Osteocyte (in vitro differentiated cells): ENCODE measurements at places on chromosomes 6 and 20. TPM values are rescaled to one million over a fixed set of nuclear protein-coding genes. Genes with fewer than 3 reads are reported as not detected.
A peak's percentile ranks its signal among the peaks of the same experiment; 100 is the strongest.

DNA sequence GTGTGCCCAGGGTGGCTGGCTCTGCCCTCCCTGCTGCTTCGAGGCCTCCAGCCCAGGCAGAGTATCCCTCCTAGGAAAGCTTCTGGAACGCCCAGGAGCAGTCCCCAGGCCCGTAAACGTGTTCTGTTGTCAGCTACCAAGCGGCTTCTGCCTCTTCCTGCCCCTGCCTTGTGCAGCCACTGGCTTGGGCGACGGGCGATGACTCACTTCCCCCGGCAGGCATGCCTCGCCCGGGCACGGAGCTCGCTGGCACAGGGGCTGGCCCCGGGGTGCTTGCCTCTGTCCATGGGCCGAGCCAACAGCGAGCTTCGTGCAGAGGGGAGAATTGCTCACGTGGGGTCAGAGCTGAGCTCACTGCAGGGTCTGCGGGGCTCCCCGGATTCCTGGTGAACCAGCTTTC lies 86.7 kb upstream of the THBS2 start:
- DNase-seq: no peak

- DNase-seq: no peak
These were observed 123.8 kb upstream of the JARID2 start for GRCh38 chr6:15121977-15122550.

DNA sequence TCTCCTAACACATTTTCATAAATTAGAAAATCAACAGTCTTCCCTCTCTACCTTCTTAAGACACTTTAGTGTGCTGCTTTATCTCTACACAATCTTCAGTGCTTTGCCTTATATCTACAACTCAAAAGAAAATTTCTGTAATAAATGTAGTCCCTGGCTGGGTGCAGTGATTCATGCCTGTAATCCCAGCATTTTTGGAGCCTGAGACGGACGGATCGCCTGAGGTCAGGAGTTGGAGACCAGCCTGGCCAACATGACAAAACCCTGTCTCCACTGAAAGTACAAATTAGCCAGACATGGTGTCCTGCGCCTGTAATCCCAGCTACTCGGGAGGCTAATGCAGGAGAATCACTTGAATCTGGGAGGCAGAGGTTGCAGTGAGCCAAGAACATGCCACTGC lies 9.7 kb upstream of the EDN1 start:
- DNase-seq: no peak

- no peak for DNase-seq
These were observed 1.6 kb upstream of the ZSCAN12 start for GRCh38 chr6:28401172-28401571.

DNA sequence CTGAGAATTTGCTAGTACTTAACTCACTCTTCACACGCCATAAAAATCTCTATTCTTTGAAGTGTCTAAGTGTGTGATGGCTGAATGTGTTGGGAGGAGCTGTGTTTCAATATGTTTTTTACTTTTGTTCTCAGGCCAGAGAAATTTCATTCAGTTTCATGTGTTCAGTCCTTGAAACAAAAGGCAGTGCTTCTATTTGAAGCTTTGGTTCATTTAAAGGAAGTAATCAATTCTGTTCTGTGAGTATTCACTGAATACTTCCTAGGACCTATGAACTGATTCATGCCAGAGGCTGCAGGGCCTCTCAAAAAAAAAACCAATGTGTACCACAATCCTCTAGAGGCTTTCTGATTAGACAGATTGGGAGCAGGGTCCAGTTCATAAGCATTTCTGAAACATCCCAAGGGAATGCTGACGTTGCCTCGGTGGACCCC lies 12.4 kb upstream of the F13A1 start:
- no peak for DNase-seq

DNA sequence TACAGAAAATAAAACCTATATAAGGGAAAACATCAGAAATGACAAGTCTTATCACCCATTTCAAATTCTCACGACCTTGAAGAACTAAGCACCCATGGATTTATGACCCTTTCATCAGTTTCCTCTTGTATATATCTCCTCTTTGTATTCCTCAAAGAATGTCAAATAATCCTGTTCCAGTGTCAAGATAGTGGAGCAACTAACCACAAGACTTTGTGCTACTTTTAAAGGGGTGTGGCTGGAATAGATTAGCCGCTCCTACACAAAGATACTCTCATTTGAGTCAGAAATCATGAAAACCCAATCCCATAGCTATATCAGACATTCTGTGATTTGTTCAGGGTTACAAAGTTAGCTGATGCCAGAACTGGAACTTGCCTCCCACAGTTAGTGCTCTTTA lies 6.6 kb downstream of the REPS1 start:
- DNase-seq: no peak

GRCh38 chr20:62815066-62815991 lies 1.5 kb upstream of the COL9A3 start:
- no peak for DNase-seq

DNA sequence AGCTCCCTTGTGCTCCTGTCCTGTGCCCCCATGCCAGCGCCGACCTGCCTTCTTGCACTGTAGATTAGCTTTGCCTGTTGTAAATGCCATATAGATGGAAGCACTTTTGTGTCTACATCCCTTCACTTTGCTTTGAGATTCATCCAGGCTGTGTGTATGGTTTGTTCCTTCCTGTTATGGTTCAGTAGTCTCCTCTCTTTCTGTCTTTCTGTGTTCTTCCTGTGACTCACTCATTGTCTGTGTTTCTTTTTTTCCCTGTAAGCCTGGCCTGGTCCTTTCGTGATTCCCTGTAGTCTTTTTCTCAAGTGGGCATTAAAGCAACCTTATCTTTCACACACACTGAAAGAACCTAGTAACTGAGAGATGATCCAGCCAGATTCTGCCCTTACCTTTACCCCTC lies 66.6 kb downstream of the JARID2 start:
- no peak for DNase-seq

DNA sequence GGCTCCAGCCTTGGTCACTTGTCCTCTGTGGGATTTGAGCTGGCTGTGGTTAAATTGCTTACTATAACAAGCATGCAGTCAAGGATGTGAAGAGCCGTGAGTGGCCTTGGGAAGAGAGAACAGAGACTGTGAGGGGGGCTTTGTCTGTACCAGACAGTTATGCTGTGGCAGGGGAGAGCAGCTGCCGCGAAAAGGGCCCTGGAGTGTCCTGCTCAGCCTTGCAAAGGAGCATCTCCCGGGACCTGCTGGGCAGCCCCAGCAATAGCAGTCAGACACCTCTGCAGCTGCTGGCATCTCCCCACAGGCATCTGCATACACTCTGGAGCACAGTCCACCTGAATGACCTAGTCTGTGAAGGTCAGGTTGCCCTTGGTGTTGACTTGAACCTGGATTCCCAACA lies 6.3 kb downstream of the EBF4 start:
- DNase-seq: peak; percentile 77

GRCh38 chr20:61044499-61044898 lies 207.6 kb upstream of the CDH4 start:
- DNase-seq: no peak

DNA sequence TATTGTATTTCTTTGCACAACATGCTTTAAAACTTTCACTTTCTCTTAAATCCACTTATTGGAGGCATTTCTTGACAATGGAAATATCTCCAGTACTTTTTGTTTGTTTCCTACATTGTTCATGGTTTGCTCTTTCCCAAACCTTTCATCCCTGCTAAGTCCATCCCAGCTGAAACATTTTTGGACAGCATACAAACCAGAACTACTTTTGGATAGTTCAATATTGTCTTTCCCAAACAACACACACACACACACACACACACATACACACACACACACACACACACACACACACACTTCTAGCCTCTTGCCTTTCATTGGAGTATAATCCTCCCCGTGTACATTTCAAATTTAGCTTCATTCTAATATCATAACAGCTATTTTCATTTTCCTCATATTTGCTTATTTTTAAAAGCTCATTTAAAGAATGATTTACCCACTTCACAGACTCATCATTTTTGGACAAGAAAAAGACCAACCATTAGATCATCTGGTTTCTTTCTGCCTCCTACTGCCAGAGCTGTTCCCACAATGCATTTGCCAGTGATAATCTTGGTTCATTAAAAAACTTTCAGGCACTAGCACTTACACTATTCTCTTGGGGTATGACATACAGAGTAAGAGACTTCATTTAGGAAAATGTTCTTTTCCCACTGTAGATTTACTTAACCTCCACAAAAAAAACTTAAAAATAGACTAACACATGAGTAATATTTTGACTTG lies 248.1 kb downstream of the CD109 start:
- no peak for DNase-seq

GRCh38 chr6:105001906-105002305 lies 45.0 kb downstream of the LIN28B start:
- DNase-seq: no peak

DNA sequence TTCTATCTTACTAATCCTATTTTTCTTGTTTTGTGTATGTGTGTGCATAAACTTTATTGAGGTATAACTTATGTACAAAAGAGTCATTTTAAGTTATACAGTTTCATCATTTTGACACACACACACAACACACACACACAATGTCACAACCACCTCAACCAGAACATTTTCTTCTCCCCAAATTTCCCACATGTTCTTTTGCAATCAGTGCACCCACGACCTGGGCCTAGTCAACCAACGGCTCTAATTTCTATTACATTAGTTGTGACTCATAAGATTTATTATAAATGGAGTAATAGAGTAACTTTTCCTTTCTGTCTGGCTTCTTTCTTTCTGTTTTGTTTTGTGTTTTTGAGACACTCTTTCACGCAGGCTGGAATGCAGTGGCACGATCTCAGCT lies 9.8 kb upstream of the POM121L2 start:
- no peak for DNase-seq

GRCh38 chr6:7905416-7905815 lies 5.2 kb downstream of the TXNDC5 start:
- no peak for DNase-seq

DNA sequence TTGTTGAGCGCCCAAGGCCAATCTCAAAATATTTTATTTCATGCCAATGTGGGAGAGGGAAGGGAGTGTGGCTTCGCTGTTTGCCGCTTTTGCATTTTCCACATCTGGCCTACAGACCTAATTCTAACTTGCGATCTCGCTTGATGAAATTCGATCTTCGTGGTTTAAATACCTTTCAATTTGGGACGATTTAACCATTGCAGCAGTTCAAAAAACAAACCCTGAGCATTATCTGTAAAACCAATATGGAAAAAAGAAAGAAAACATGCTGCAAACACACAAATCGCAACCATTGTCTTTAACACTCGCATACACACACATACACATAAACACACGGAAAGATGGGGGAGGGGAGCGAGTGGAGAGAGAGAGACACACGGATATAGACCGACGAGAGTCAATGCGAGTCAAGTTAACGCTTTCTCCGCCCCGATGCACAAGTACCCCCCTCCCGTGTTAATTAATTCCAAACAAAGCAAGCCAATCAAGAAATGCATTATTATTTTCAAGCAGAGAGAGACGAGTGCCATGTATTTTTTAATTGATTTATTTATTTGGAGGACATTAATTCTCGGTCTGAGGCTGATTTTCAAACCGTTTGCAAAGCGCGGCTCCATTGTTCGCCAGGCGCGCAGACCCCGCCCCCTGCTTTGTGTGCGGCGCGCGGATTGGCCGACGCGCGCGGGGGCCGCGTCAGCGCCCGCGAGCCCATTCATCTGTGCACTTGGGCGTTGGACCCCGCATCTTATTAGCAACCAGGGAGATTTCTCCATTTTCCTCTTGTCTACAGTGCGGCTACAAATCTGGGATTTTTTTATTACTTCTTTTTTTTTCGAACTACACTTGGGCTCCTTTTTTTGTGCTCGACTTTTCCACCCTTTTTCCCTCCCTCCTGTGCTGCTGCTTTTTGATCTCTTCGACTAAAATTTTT lies at the start of gene MARCKS:
Gene MARCKS (plus strand): TSS at position 721 of the 931 bp plus-strand sequence. CDS start 401 bp downstream, outside the sequence.
- DNase-seq: peak; percentile 95

- no peak for DNase-seq
These were observed 25.6 kb upstream of the FAM83D start for GRCh38 chr20:38900606-38901005.

DNA sequence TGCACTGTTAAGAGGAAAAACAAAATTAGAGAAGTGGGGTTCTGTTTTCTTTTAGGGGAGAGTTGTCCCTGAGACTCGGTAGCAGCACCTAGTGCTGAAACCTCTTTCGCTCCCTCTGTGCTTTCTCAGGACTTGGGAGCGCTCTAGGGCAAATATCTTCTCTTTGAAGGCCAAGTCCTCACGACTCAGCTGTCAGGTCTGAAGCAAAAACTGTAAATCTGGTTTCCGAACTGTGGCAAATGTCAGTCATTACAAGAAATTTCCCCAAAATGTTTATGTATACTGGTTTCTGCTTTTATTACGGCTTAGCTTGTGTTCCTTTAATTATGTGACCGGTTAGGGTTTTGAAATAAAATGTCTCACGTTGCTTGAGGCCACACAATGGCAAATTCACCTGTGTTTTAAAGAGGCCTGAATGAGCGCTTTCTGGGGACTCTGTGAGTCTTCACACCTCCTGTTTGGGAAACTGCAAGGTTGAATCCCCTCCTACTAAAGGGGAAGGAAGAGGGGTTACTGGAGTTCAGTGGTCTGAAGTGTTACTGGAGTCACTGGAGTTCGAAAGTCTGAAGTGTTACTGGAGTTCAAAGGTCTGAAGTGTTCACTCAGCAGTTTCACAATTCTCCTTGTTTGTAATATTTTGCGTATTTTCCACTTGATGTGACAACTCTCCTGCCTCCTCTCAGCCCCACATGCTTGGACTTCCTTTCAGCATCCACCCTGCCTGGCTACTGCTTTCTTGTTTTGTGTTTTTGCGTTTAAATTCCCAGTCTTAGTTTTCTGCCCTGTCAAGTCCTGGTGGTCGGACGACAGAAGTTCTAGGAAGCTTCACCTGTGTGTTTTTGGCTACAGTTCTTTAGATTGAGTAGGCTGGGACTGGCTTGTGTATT lies 1.6 kb downstream of the SMPDL3A start:
- DNase-seq: no peak

F13A1 gene
- total RNA-seq: 2.8 and 3.6 TPM in 2 replicates

FIG4 gene
- 13.5 and 15.9 TPM in 2 replicates for total RNA-seq

MMP24OS gene
- 118 and 120 TPM in 2 replicates for total RNA-seq

SLC22A2 gene
- not detected in 2 replicates for total RNA-seq

FNDC11 gene
- 0.13 and 0.34 TPM in 2 replicates for total RNA-seq

CALHM5 gene
- total RNA-seq: 4.9 and 5.6 TPM in 2 replicates

MTHFD1L gene
- 63.2 and 67.0 TPM in 2 replicates for total RNA-seq

RBPJL gene
- total RNA-seq: not detected in 2 replicates

MLN gene
- not detected in 2 replicates for total RNA-seq

GSTA3 gene
- total RNA-seq: not detected in 2 replicates

KIZ gene
- 16.9 and 21.2 TPM in 2 replicates for total RNA-seq

NUP153 gene
- 32.6 and 34.6 TPM in 2 replicates for total RNA-seq

CRIP3 gene
- total RNA-seq: 1.4 and 1.8 TPM in 2 replicates

SLC44A4 gene
- total RNA-seq: not detected in 2 replicates
